ENCODE measurements at places on chromosomes 12 and 14.

DNA sequence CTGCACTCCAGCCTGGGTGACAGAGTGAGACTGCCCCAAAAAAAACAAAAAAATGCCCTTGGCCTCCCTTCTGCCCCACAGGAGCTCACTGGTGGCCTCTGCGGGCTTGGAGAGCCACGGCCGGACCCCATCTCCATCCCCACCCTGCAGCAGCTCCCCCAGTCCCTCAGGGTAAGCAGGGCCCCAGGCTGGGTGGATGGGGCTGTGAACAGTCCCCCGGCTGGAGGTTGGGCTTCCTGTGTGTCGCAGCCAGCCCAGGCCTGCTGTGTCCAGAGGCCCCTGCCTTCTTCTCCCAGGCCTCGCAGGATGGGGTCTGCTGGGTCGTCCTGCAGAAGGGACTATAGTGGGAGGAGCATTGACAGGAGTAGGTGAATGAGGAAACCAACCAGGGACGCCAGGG lies 15.4 kb upstream of the PUS1 start:
- no peak for DNase-seq

DNA sequence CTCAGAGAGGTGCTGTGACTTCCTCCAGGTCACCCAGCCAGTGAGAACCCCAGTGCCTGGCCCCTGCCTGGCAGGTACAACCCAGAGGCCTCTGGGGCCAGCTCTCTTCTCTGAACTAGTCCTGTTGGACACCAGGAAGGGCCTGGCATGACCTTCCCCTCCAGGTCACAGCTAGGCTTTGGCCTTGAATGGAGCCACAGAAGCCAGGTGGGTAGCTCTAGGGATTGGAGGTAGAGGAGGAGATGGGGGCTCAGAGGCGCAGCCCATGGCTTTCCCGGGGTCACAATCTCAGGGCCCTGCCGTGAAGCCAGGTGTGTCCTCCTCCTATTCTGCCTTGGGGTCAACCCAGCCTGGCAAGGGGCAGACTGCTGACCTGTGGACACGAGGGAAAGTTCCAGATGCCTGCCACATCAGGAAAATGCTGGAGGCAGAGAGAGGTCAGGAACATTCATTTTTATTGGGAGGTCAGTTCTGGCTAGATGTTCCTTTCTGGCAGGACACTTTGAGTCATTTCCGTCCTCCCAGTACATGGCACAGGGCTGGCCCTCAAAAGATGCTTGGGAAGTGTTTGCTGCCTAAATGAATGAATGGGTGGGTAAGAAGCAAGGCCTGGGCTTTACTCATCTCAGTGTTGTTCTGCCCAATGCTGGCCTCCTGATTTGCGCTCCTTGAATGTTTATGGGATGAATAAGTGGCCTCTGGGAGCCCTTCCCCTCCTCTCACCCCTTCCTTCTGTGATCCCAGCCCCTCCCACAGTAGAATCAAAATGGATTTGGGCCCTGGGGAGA lies 25.4 kb downstream of the FAM222A start:
- no peak for DNase-seq

- no peak for DNase-seq
These were observed 15.2 kb downstream of the FGFR1OP2 start for GRCh38 chr12:26953447-26953846.

DNA sequence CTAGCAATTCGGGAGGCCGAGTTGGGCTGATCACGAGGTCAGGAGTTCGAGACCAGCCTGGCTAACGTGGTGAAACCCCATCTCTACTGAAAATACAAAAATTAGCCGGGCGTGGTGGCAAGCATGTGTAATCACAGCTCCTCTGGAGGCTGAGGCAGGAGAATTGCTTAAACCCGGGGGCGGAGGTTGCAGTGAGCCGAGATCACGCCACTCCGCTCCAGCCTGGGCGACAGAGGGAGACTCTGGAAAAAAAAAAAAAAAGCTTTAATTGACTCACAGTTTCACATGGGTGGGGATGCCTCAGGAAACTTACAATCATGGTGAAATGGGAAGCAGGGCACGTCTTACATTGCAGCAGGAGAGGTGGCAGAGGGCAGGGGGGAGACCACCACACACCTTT lies 30.6 kb upstream of the SLC2A3 start:
- no peak for DNase-seq

DNA sequence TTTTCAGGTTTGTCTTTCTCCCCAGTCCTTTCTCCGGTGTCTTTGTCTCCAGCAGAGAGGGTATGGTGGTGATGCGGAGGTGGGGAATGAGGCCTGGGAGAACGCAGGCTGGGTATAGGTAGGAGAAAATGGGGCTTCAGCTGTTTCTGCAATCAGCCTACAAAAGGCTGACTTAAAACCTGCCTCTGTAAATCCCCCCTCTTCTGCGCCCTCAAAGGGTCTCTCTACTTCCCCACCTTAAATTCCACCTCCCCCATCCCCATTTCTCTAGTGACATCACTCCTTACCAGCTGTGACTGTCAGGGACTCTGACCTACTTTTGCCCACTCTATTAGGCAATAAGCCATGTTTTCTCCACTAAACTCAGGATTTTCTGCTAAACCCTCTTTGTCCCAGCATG lies 8.1 kb upstream of the RIMKLB start:
- DNase-seq = no peak

DNA sequence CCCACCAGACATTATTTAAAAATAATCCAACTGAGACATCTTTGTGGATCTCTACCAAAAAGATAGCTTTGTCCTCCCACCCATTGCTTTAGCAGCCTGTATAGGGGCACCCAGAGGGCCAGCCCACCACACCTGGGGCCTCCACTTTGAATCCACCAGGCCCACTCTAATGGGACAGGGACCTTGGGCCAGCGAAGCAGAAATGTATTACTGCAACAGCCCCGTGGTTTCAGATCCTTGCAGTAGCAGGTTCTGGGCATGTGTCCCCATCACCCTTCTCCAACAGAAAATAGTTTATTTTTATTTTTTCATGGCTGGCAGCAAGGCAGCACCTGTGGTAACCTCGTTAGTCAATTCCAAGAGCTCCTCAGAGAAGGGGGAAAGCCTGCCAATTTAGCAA lies 218.4 kb downstream of the ZFP36L1 start:
- no peak for DNase-seq

- no peak for DNase-seq
These were observed 180.3 kb upstream of the RTL1 start for GRCh38 chr14:101083564-101084435.

DNA sequence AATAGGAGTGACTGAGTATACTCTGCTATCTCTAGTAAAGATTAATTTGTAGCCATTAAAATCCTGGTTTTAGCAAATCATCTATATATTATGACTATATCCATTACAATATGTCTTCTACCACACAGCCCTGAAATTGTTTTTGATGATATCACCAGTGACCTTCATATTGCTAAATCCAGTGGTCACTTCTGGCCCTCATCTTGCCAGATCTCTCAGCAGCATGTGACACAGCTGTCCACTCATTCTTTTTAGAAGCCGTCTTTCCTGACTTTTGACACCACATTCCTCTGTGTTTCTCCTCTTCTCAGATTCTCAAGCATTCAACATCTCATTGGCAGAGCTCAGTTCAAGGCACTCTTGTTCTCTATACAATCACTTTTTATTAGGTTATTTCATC lies 54.9 kb downstream of the CPNE8 start:
- DNase-seq = no peak

- DNase-seq = no peak
These were observed 47.7 kb upstream of the CPM start for GRCh38 chr12:68980476-68981212.

DNA sequence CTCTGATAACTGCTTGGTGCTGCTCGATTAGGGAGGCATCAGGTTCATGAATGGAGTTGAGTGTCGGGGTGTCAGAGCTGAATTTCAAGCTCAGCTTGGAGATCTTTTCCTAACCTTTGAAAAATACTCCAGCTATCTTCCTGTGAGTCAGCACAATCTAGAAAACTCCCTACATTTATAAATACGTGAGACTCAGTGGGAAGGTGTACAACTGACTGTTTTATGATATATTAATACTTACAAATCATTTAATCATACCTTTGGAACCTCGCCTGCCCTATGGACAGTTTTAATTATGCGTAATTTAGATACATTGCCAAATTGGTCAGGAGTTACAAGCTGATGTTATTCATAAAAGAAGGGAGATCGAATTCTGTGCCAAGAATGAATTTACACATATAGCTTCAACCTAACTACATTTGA lies 961 bp downstream of the CMAS start:
- DNase-seq = no peak

- DNase-seq = no peak
These were observed 4.3 kb downstream of the GAPDH start for GRCh38 chr12:6538420-6539313.

DNA sequence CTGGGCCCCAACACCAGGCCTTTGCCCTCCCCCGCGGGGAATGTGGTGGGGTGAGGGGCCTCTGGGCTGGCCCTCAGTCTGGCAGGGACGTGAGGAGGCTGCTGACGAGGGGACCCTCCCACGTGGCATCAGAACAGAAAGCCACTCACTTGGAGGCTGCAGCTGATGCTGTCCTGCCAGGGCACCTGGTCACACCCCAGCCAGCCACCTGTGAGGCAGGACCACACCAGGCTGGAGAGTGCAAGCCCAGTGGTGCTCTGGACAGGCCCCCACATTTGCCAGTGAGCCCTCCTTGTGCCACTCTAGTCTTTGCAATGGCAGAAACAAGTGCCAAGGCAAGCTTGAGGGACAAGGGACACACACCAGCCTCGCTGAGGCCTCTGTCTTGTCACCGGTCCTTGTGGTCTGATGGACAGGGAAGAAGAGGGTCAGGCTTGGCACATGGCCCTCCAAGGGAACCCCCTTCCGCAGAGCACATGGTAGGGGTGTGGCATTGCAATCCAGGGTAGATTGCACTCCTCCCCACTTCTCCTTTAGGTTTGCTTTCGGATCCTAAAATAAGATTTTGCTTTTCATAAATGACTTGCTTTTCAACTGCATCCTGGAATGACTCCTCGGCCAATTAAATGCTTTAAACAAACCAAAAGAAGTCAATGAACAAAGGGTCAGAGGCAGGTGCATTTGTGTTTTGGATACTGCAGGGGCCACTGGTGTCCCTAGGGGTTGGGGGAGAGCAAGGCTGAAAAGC lies 53.7 kb downstream of the CCDC88C start:
- no peak for DNase-seq

- no peak for DNase-seq
These were observed 70.9 kb downstream of the STXBP6 start for GRCh38 chr14:24978862-24979724.

DNA sequence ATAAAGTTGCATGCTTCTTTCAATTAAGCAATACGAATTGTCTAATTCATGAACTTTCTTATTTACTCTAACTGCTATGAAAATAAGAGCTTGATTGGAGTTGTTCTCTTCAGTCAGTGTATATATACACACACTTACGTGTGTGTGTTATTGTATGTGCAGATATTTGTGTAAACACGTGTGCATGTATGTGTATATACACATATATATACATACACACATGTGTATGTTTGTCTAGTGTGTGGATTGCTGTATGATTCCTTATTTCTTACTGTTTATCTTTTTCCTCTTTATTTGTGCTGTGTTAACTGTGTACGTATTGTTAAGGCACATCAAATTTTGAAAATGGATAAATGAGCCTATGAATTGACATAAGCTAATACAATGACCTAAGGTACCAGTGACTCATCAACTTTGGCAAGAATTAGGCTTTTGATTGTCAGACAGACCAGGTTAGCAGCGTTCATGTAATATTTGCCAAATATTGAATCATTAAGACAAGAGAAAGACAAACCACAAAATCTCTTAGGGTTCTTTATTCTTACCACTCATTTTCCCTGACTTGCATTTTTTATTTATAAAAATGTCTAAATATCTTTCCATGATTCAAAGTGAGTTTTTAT lies 423.9 kb downstream of the SOX5 start:
- no peak for DNase-seq

- no peak for DNase-seq
These were observed 38.5 kb downstream of the SPTB start for GRCh38 chr14:64841121-64841651.

DNA sequence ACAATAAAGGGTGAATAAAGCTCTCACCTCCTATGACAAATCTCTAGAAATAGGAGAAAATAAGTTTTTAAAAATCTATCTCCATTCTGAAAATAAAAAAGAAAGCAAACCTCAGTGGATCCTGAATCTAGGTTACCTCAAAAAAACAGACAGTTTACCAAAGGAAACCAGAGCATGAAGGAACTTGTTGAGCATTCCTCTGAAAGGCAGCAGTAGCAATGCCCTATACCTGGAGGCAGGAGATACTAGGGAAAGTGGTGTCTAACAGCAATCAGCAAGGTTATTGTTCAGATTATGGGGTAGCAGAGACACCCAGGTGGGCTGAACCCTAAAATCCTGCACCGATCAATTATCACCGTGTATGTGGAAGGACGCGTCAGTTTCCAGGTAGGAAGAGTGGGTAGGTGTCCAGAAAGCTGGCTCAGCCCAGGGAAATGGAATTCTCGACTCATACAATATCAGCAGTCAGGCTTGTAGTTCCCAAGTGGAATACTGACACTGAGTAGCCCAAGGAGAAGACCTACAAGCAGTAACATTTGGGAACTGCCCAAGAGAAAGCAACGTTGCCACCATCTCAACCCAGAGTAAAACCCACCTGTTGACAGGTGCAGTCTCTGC lies 128.3 kb downstream of the ST8SIA1 start:
- DNase-seq = no peak

DNA sequence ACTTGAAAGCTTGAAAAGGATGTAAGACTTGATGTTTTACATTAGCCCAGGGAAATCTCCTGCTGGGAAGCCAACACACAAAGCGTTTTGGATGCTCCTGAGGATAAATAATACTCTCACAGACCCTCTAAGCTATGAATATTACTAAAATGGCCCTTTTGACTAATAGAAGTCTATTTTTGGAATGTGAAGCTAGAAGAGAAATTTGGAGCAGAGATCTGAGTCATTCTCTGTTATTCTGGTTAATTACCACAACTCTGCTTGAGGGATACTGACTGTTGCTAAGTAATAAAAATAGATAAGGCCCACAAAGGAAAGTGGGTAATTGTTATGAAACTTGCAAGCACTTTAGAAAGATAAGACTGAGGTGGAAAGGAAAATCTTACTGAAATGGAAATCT lies 346.2 kb upstream of the STXBP6 start:
- DNase-seq = no peak

Data from stimulated activated naive CD8-positive, alpha-beta T cell treated with anti-CD3 and anti-CD28 coated beads, Interleukin-15, amount 100 ng/mL, for 72 hours (primary cell).